ENCODE measurements at places on chromosomes 13 and 19.
A peak's percentile ranks its signal among the peaks of the same experiment; 100 is the strongest.

DNA sequence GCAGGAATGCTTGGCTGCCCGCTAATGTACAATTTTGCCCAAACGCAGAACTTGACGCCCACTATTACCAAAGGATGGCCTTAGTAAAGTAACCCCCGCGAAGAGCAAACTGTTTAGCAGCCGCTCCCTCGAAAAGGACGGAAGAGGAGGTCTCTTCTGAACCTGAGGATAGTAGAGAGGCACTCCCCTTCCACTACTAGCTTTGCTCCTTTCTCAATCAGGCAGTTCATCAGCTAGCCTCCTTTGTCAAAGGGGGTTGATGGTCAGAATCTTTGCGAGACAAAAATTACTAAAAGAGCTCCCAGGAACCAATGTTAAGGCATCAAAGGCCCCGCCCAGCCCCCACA, 534 bp downstream of the CAB39L start:
- DNase-seq: no peak

DNA sequence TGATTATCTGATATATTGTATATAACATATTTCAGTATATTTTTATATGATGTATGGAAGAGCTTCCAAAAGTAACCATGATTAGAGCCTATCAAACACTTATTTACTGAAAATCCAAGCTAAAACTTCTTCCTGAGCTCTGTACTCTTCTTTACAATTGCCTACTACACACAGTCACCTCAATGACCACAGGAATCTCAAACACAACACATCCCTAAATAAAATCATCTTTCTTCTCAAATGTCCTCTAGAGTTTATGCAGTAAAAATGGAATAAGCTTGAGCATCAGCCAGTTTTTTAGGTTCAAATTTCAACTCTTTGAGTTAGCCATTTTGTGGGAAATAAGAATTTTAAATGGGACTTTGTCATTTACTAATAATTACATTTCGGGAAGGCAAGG, 102.6 kb upstream of the FNDC3A start:
- no peak for DNase-seq

GRCh38 chr19:13505761-13506470, 363 bp downstream of the CACNA1A start:
- DNase-seq: peak; percentile 43

DNA sequence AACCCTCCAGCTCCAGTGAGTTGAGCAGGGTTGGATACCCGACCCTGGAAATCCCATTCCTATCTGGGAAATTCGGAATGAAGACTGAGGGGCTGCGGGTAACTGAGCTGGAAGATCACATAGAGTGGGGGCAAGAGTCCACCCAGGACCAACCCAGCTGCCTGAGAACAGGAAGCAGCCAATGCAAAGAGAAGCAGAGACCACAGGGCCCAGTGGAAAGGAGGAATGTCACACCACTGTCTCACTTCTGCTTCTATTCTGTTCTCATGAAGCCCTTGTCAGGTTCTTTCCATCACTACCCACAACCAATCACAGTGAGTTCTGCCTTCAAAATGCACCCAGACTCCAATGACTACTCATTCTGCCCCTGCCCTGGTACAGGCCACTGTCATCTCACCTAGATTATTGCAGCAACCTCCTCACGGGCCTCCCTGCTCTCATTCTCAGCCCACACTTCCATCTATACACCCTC, 15.3 kb downstream of the DYRK1B start:
- no peak for DNase-seq

GRCh38 chr13:40170982-40171381, 495.5 kb downstream of the FOXO1 start:
- peak; percentile 68 for DNase-seq

- DNase-seq: no peak
Observed at GRCh38 chr13:45464141-45464686, 525 bp upstream of the COG3 start.

DNA sequence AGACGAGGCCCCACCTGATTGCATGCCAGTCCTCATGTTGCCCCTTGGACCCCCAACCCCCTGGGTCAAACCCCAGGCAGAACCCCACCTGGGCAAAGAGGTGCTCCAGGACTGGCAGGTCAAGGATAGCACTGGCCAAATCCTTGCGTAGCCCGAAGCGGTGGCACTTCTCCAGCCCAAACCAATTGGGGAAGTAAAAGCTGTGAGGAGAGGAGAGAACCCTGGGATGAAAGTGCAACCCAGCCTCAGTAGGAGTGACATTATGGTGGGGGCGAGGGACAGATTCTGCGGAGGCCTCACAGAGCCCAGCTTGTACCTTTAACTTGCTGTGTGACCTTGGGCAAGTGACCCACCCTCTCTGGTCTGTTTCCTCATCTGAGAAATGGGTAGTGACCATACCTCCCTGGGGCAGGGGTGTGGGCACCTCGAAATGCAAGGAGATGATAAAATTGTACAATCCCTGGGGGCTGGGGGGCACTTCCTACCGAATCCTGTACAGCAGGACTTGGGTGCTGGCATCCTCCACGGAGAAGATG, 4.4 kb downstream of the JAK3 start:
- no peak for DNase-seq

- no peak for DNase-seq
Observed at GRCh38 chr13:37429976-37430375, 168.6 kb downstream of the POSTN start.

DNA sequence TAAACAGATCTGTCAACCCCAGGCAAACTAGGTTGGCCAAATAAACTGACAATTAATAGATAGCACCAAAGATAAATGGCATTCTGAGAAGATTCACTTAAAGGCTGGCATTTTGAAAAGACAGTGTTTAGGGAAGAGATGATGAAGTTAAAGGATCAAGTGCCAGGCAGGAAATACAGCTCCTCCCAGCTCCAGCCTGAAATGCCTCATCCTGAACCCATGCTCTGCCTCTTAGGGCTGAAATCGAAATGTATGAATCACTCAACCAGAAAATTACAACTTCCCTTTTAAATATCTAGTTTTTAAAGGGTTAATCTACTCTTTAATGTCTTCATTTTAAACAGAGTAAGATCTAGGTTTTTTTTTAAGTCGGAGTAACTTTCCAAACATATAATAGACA, 171.2 kb upstream of the UBL3 start:
- no peak for DNase-seq

DNA sequence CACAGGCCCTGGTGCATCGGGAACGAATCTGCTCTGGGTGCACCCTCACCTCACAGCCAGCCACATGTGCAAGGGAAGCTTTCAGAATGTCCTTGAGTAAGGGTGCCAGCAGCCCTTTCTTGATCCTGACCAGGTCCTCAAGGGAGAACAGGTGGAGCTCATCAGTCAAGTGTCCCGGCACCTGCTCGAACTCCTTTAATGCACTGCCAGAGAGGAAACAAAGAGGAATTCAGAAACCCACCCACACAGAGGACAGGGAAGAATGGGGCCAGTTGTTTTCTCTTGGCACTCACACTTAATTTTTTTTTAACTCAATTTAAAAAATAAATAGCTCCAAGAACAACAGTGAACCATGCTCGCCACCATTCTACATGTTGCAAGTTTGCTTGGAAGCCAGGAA, 41.7 kb downstream of the RUBCNL start:
- no peak for DNase-seq

- DNase-seq: peak; percentile 38
Observed at GRCh38 chr19:48400018-48400742, 6.7 kb downstream of the GRIN2D start.

- no peak for DNase-seq
Observed at GRCh38 chr19:42078538-42079275, 2.7 kb downstream of the ZNF574 start.

DNA sequence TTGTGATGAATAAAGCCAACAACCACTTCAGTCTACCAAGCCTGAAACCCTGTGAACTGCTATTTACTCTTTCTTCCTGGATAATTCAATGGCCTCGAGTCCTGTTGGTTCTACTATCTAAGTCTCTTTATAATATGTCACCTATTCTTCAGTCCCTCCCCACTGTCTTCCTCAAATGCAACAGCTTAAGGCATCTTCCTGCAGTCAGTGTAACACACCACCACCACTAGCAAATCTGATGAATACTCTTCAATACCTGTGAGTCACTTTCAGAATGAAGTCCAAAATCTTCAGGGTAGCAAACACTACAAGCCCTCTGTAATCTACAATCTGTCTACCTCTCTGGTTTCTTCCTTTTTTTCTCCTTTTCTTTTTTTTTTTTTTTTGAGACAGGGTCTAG, 32.9 kb downstream of the ZDHHC20 start:
- DNase-seq: no peak

DNA sequence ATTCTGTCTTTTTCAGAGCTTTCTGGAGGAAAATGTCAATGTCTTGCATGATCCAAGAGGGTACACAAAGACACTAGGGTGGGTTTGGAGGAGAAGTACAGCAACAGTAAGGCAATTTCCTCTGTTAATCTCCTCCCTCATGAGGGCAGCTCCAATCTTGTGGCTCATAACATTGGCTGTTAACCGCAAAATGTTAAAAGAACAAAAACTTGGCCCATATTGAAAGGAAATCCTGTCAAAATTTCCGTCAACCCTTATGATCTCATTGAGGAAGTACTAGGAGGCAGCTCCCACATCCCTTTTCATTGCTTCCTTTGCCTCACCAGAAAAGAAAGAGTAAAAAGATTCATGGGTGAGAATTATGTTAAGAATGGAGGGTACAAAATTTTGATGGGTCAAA, 11.6 kb downstream of the OXGR1 start:
- DNase-seq: no peak

DNA sequence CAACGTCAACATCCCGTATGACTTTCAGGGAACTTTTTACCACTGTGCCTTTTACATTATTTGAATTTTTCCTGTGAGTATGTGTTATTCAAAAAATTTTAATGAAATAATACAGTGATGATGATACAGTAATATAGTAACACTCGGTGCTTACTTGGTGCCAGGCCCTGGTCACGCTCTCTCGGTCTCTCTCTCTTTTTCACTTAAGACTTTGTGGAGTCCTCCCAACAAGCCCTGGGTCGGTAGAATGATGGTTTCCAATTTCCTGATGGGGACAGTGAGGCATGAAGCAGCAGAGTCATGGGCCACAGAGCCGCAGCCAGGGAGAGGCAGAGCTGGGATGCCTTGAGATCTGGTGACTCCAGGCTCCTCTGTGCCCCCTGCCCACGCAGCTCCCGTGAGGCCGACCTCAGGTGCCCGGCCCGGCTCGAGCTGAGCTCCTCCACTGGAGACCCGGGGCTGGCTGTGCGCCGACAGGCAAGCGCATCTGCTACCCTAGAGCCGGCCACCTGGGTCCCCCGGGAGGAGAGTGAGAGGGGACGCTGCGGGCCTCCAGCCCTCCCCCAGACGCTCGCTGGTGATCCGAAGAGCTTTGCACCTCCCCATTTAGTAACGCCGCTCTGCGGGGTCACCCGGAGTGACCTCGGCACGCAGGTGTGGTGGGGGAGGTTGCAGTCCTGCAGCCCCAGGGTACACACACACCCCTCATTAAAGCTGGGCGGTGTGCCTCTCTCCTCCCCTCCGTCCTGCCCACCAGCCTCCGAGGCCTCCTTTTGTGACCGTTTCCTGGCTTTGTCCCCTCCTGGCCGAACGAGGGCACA, 4.4 kb upstream of the SBK3 start:
- DNase-seq: no peak

DNA sequence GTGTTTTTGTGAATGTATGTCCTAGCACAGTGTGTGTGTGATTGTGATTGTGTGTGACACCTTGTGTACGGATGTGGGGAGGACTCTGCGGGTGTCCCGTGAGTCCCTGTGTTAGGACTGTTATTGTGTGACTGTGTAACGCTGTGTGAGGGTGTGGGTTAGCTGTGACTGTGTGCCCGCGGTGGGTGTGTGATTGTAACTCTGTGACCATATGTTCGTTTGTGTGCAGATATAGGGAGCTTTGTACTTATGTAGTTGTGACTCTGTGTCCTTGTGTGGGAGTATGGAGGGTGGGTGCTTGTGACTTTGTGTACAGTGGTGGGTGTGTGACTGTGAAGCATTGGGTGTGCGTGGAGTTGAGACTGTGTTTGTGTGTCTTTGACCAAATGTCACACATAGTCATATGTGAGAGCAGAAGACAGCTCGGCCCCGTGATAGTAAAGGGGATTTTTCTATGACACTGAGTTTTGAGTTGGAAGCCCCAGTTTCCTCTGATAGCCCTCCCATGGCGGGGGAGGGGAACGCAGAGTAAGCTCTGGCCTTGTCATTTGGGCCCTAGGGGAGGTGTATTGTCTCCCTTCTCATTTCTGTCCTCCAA, 949 bp upstream of the ZNF260 start:
- peak; percentile 31 for DNase-seq

DNA sequence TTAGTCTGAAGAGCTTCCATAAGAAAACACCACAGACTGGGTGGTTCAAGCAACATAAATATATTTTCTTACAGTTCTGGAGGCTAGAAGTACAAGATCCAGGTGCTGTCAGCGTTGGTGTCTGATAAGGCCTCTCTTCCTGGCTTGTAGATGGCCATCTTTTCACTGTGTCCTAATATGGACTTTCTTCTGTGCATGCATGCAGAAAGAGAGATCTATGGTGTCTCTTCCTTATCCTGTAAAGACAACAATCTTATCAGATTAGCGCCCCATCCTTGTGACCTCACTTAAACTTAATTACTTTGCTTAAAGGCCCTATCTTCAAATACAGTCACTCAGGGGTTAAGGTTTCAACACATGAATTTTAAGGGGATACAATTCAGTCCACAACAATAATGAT, 14.1 kb upstream of the NDFIP2 start:
- DNase-seq: no peak

GRCh38 chr19:15902254-15902653, 4.4 kb upstream of the CYP4F2 start:
- no peak for DNase-seq

GRCh38 chr13:100594731-100595130, 6.1 kb upstream of the GGACT start:
- DNase-seq: no peak

GRCh38 chr13:39773833-39774232, 118.4 kb downstream of the COG6 start:
- DNase-seq: no peak

DNA sequence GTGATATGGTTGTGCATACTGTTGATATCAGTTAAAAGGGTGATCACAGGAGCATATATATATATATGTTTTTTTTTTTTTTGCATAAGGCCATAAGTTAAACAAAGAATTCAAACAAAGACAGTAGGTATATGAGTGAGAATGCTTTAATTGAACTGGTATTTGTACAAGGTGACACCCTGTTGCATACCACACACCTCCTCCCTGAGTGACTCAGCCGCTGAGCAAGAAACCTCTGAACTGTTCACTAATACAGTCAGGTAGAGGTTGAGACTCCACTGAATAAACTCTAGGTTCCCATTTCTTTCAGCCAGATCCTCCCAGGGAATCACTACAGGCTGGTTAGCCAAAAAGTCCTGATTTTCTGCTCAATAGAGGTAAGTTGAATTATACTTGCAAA, at the start of gene SCEL:
SCEL (plus strand) TSS at position 259 of the 400 bp plus-strand sequence. CDS start 20,170 bp downstream, outside the sequence.
- no peak for DNase-seq

GRCh38 chr13:49348751-49349150, 95.1 kb downstream of the CAB39L start:
- no peak for DNase-seq

- DNase-seq: no peak
Observed at GRCh38 chr19:18487576-18488402, 34.1 kb downstream of the ELL start.

- DNase-seq: no peak
Observed at GRCh38 chr19:10881403-10882107, 10.2 kb downstream of the CARM1 start.

GRCh38 chr13:28574617-28575142, 79.8 kb upstream of the FLT1 start:
- DNase-seq: peak; percentile 60

GRCh38 chr19:21398851-21399250, 1.9 kb downstream of the ZNF493 start:
- DNase-seq: no peak

Measured in stimulated activated CD4-positive, alpha-beta T cell treated with anti-CD3 and anti-CD28 coated beads, Interleukin-15, amount 100 ng/mL, for 24 hours (primary cell).